Stimulated activated CD8-positive, alpha-beta memory T cell treated with anti-CD3 and anti-CD28 coated beads, Interleukin-15, amount 100 ng/mL, for 4 hours (primary cell): ENCODE measurements at places on chromosomes 7 and 10.

DNA sequence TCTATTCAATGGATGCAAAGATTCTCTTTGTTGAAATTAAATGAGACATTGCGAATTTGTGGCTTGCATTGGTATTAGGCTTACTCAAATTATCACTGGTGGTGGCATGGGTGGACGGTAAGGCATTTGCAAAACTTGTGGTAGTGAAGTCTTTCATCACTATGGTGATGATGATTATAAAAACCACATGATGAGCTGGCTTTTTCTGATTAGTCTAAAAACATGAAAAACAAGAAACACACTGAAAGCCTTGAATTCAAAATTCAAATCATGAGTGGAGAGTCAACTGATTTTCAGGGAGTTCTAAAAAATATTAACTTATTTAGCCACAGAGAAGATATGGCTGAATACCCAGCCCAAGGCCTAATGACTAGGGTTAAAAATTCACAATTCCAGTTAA is 99.8 kb upstream of the HGF start:
- DNase-seq = no peak

- DNase-seq = no peak
Observed at GRCh38 chr7:81264116-81264515, 345.3 kb upstream of the SEMA3C start.

GRCh38 chr7:157702311-157703023 is 365.7 kb downstream of the DNAJB6 start:
- DNase-seq = no peak

GRCh38 chr7:104993217-104993862 is 20.7 kb upstream of the KMT2E start:
- DNase-seq = no peak

GRCh38 chr7:50645186-50645585 is 80.0 kb upstream of the DDC start:
- no peak for DNase-seq

DNA sequence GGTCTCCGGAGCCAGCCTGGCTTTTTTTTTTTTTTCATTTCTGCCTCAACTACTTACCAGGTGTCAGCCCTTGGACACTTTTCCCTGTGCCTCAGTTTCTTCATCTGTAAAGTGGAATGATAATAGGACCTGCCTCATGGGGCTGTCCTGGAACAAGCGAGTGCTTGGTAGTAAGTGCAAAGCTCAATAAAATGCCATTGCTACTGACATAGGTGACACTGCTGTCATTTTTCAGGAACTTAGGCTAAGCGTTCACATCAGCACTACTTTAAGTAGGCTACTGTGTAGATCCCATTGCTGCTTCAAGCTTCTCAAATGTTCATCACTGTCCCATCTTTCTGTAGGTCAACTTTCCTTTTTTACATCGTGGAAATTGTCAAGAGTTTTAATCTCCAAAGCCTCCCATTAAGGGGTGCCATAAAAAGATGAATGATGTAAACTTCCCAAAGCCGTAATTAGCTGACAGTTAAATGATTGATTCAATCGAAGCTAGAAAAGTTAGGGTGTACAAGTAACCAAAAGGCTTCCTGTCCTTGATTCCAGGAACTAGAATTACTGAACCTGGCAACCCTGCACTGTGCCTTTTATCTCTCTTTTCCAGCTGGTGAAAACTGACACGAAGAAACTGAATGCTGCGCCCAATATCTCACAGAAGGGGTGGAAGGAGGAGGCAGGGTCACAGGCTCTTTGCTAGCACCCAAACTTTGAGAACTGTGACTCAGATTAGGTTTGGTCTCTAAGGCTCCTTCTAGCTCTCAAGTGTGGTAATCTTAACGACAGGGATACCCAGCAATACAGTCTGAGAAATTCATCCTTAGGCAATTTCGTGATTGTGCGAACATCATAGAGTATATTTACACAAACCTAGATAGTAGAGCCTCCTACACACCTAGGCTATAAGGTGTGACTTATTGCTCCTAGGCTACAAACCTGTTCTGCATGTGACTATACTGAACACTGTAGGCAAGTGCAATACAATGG is 861 bp upstream of the USP6NL start:
- DNase-seq = no peak

- DNase-seq = no peak
Observed at GRCh38 chr7:89503281-89503680, 651.0 kb upstream of the STEAP1 start.
